A549 treated with Mapracorat at 1 μM for 4 hours (cell line): ENCODE measurements at places on chromosomes 5 and 9. TPM values are rescaled to one million over a fixed set of nuclear protein-coding genes. Genes with fewer than 3 reads are reported as not detected.

TENT4A gene
- total RNA-seq, result 17.3 to 23.9 TPM (median 22.5 TPM) in 5 replicates

EIF4E1B gene
- total RNA-seq, result not detected in 5 replicates

FOXD4L6 gene
- total RNA-seq, result not detected in 5 replicates

ENC1 gene
- total RNA-seq, result 5.0 to 6.3 TPM (median 5.9 TPM) in 5 replicates

TMEFF1 gene
- 0.53 to 1.7 TPM (median 1.1 TPM) in 5 replicates for total RNA-seq

PCDHA9 gene
- 0.02 TPM in 1 of 5 replicates, not detected in the others for total RNA-seq
